Prostate gland (tissue), 2 donors: ENCODE measurements at places on chromosomes 4 and X. TPM values are rescaled to one million over a fixed set of nuclear protein-coding genes. Genes with fewer than 3 reads are reported as not detected.

The CXCL13 gene
- 1.4 TPM for total RNA-seq

The BCORL1 gene
- total RNA-seq, result 4.4 TPM

The MAML3 gene
- 30.6 TPM for total RNA-seq

The FGF2 gene
- total RNA-seq, result 4.8 TPM

The PSAPL1 gene
- total RNA-seq, result 12.9 TPM

The REPS2 gene
- total RNA-seq, result 30.7 TPM

The ERVMER34-1 gene
- 1.4 TPM for total RNA-seq

The SLC4A4 gene
- total RNA-seq, result 48.3 TPM

The FATE1 gene
- total RNA-seq, result not detected

DNA sequence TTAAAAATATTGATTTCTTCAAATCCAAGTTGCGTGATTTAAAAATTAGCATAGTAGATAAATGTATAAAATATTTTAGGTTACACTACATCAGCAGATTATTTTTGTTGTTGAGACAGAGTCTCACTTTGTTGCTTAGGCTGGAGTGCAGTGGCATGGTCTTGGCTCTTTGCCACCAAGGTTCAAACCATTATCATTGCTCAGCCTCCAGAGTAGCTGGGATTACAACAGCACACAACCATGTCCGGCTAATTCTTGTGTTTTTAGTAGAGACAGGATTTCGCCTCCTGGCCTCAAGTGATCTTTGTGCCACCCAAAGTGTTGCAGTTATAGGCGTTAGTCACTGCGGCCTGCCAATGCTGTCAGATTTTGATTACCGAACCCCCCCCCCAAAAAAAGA is 1390.5 kb upstream of the TENM3 start:
- no peaks in the 10 kb centered on the region for H3K4me1 ChIP-seq
- DNase-seq, result no peak
- H3K27me3 ChIP-seq, result no peaks in the 10 kb centered on the region
- H3K36me3 ChIP-seq, result no peaks in the 10 kb centered on the region
- H3K27ac ChIP-seq, result no peak overlapping the region

DNA sequence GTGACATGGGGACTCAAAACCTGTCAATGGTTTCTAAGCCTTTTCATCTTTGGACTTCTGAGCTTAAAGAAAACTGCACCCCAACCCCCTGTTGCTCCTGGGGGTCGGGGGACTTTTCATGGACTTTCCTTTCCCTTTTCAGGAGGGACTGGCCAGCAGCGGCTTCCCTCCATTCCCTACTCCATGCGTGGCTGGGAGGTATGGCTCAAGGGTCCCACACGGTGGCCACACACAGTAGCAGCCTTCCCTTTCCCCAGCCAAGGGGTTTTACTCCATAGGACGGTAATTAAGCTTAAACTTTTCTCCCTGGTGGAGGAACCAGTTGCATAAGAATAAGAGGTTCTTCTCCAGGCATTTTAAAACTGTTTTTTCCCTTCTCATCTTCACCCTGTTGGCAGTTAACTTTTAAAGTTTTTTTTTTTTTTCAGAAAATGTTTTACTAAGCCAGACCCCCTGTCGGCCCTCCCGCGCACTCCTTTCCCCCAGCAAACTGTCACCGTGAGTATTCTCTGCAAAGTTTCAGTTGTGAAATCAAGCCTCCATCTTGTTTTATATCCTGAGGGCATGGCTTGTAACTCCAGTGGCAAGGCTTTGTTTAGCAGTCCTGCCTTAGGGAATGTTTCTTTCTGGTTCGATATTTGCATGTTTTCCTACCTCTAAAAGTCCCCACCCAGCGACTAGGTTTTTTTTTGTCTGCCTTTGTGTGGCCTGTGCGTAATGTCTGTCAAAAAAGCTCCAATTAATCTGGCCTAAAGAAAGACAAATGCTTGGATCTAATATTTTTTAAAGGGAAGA is 325.7 kb downstream of the TLL1 start:
- H3K36me3 ChIP-seq, result no peaks in the 10 kb centered on the region
- no peak for DNase-seq
- H3K27me3 ChIP-seq, result no peaks in the 10 kb centered on the region
- no peak overlapping the region for H3K4me3 ChIP-seq
- no peak overlapping the region for H3K27ac ChIP-seq

DNA sequence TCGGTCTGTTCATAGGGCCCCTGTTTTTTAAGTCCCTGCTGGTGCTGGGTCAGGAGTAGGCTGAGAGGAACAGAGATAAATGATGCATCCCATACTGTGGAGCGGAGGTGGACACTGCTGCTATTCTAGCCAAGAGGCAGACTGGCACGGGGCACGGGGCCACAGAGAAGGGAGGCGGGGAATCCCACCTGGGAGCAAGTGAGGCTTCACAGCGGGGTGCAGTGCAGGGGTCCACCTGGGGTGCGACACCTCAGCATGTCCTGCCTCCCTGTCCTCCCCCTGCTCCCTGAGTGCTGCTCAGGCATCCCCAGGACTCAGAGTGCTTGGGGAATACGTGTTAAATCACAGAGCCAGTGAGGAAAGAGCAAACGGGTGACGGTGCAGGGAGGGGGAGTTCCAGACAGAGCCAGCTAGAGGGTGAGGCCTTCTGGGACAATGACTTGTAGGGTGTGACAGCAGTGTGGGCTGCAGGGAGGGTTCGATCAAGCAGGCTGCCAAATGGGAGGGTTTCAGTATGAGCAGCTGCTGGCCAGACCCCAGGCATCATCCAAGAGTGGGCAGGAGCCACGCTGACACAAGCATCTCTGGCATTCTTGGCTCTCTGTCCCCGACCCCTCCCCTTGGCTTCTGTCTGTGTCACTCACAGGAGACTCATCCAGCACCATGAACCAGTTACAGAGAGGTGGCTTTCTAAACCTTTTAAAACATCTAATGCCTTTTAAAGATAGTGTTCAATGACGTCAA is 13.7 kb upstream of the HTRA3 start:
- no peak overlapping the region for H3K4me3 ChIP-seq
- no peaks in the 10 kb centered on the region for H3K36me3 ChIP-seq
- peak; percentile 15 for DNase-seq
- H3K27me3 ChIP-seq, result no peaks in the 10 kb centered on the region
- no peak overlapping the region for H3K27ac ChIP-seq

DNA sequence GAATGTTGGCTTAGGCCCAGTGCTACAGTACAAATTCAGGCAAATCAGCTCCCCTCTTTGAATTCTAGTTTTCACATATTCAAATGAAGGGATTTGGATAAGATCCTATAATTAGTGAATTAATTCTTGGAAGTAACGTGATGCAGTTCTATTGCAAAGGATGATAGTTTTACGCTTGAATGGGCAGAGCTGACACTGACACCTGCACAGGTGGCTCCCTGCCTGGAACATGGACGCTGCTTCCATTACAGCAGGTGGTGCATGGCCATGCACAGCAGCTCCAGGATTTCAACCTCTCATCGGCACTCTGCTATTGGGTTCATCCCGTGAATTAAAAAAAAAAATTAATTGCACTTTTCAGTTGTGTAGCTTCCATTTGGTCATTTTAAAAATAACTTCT is 28.4 kb upstream of the RPS6KA6 start:
- H3K4me1 ChIP-seq, result no peaks in the 10 kb centered on the region
- no peak overlapping the region for H3K4me3 ChIP-seq
- no peaks in the 10 kb centered on the region for H3K36me3 ChIP-seq

DNA sequence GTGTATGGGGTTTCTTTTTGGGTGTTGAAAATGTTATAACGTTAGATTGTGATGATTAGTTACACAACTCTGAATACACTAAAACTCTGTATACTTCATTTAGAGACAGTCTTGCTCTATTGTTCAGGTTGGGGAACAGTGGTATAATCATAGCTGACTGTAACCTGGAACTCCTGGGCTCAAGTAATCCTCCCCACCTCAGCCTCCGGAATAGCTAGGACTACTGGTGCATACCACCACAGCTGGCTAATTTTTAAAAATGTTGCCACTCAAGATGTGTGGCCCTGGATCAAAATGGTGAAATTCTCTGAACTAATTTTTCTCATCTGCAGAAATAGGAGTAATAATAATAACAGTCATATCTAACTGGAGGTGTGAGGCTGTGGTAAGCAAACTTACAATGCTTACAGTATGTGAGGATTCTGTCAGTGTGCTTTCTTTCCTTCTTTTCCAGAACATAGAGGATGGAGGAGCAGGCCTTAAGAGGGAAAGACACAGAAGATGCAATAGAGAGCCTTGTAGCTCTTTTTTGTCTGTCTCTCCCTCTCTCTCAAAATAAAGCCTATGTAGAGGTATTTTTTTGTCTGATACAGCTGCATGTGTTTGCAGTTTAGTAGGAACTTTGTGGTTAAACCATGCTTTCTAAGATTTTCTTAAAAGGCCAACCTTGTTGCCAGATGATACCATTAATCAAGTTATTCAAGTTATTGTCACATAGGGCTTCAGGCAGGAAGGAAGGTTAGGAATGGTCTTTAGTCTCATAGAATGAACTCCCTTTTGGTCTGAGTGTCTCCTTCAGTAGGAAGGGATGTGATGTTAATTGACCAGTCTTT is 7.5 kb downstream of the ADD1 start:
- DNase-seq, result no peak
- no peaks in the 10 kb centered on the region for H3K27me3 ChIP-seq
- H3K4me3 ChIP-seq, result no peak overlapping the region
- H3K4me1 ChIP-seq, result no peaks in the 10 kb centered on the region
- no peak overlapping the region for H3K27ac ChIP-seq

- no peaks in the 10 kb centered on the region for H3K4me1 ChIP-seq
- no peak for DNase-seq
- no peak overlapping the region for H3K4me3 ChIP-seq
- no peaks in the 10 kb centered on the region for H3K36me3 ChIP-seq
- no peaks in the 10 kb centered on the region for H3K27me3 ChIP-seq
These were observed 22.9 kb downstream of the PAGE2 start for GRCh38 chrX:55111578-55112254.

GRCh38 chr4:100369871-100370270 is 148.0 kb downstream of the EMCN start:
- no peaks in the 10 kb centered on the region for H3K4me1 ChIP-seq
- H3K27ac ChIP-seq, result no peak overlapping the region
- DNase-seq, result no peak
- H3K36me3 ChIP-seq, result no peaks in the 10 kb centered on the region
- no peaks in the 10 kb centered on the region for H3K27me3 ChIP-seq

DNA sequence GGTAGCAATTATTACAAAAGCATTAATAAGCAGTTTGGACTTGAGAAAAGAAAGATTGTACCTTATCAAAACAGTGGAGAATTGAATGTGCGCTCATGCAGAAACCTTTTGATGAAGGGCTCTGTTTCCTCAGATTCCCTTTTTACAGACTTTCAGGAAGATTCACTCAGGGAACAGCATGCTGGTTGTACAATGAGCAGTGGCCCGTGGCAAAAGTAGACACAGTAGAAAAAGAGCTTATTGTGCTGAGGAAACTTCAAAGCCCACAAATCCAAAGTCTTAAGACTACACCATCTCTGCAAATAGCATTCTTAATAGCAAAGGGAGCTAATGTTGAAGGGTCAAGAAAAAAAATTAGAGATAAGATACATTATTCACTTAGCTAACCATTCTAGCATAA is 858.9 kb downstream of the PDHA2 start:
- H3K4me1 ChIP-seq, result no peaks in the 10 kb centered on the region
- no peak for DNase-seq
- H3K36me3 ChIP-seq, result no peaks in the 10 kb centered on the region
- no peak overlapping the region for H3K4me3 ChIP-seq
- no peak overlapping the region for H3K27ac ChIP-seq
- no peaks in the 10 kb centered on the region for H3K27me3 ChIP-seq

DNA sequence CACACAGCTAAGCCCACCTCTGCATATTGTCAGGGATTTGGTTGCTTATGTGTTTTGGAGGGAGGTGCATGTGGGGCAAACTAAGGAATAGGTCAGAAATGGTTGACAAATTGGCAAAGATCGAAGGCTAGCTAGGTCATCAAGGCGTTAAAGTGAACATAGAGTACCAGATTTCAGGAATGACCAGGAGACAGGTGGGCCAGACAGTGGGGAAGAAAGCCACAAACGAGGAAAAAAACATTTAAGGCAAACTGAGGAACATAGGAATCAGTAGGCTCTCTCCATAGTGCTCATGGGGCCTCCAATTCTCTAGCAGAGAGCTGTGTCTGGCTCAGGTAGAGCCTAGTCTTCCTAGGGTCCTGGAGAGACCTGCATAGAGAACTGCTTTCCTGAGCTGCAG is 57.4 kb downstream of the CNGA2 start:
- H3K4me3 ChIP-seq, result no peak overlapping the region
- no peaks in the 10 kb centered on the region for H3K27me3 ChIP-seq
- no peaks in the 10 kb centered on the region for H3K4me1 ChIP-seq
- no peak for DNase-seq

GRCh38 chr4:145830699-145831098 is 107.9 kb downstream of the ZNF827 start:
- no peak for DNase-seq
- H3K27ac ChIP-seq, result no peak overlapping the region
- H3K27me3 ChIP-seq, result no peaks in the 10 kb centered on the region
- no peaks in the 10 kb centered on the region for H3K4me1 ChIP-seq

- H3K27me3 ChIP-seq, result no peaks in the 10 kb centered on the region
- H3K36me3 ChIP-seq, result no peaks in the 10 kb centered on the region
- H3K4me1 ChIP-seq, result no peaks in the 10 kb centered on the region
- H3K27ac ChIP-seq, result peak overlapping the region; percentile 65
These were observed 55.0 kb upstream of the PPP1R2C start for GRCh38 chrX:42832764-42833549.

DNA sequence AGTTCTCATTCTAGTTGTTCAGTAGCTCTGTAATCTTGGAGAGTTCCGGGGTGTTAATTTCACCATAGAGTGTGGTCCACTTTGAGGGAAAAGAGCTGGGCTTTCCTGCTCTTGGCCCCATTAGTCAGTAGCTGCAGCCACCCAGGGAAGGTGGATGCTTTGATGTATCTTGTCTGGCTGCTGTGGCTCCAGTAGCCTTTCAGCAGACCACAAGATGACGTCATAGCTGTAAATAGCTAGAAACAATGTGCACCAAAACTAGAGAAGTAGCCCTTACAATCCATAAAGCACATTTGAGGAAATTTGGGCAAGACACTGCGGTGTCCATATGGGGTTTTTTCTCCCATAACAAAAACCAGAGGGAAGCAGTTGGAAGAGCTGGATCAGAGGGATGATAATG is 32.9 kb upstream of the PRPS2 start:
- H3K27ac ChIP-seq, result no peak overlapping the region
- no peak for DNase-seq
- H3K36me3 ChIP-seq, result no peaks in the 10 kb centered on the region
